Activated T-cell treated with anti-CD3 and anti-CD28 coated beads, Interleukin-2, amount 50 U/mL, for 24 hours (primary cell): ENCODE measurements at places on chromosomes 5 and 9.

DNA sequence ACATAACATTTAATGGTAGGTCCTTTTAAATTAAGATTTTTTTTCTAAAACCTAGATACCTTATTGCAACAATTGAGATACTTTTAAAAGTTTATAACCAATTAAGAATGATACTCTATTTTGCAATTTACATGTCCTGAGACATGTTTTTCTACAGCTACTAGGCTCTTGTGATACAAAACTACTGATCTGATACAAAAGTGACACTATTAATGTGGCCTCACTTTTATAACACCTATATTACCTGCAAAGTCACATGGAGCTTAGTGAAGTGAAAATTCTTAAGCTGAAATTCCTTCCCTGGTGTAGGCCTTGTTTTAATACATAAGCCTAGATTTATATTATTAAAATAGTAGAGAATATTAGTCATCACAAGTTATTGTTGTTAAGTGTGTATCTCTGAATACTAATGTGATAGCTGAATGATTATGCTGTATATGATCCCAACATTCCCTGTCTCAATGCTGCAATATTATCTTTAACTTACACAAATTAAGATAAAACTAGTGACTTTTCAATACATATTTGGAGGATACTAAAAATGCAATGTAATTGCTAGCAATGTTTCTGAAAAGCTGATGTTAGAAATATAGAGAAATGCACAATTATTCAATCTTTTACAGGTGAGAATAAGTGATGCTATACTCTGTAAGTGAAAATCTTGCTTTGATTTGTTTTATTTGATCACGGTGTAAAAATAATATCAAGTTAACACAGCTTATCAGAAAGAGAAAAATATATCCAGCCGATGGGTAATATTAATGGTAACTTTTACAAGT lies 2.6 kb downstream of the NFIB start:
- DNase-seq, result no peak

DNA sequence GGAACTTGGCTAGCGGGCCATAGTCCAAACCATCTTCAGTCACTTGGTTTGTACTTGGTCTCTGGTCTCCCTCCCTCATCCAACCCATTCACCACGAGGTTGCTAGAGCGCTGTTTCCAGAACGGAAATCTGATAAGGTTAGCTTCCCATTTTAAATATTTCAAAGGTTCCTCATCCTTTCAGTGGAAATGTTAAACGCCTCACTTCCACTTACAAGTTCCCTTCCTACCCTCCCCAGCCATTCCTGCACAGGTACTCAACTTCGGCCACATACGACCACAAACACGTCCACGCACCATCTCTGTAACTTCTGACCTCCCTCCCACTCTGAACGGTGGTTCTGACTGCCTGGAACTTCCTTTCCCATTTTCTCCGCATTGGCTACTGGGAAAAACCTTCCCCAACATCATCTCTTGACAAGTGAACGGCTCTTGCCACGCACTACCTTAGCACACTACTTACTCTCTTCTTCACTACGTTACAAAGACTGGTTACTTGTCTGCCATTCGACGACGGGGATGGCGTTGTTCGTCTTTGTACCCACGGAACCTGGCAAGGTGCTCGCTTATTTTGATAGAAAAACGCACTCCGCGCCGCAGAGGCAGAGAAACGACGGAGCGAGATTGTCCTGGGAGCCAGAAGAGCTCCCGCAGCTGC lies 629 bp downstream of the CCNH start:
- peak; percentile 36 for DNase-seq

GRCh38 chr9:92121265-92121664 lies 6.1 kb upstream of the SPTLC1 start:
- no peak for DNase-seq

DNA sequence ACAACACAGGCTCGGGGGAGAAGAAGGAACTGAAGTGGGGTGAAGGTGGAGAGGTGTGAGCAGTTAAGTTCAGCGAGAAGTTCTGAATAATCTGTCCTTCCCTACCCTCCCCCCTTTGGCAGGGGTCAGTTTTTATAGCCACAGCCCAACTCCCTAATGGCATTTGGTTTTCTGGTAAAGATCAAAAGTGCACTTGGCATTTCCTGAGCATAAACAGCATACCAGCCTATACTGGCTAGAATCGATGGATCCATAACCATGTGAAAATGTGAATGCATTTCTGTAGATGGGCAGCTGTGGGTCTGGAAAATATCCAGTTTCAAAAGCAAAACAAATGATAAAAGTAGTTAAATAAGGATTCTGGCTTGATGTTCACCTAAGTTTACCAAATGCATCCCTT lies 410.9 kb downstream of the PLK2 start:
- no peak for DNase-seq

- DNase-seq, result no peak
Measured at GRCh38 chr9:2876726-2877125, 32.8 kb upstream of the PUM3 start.

DNA sequence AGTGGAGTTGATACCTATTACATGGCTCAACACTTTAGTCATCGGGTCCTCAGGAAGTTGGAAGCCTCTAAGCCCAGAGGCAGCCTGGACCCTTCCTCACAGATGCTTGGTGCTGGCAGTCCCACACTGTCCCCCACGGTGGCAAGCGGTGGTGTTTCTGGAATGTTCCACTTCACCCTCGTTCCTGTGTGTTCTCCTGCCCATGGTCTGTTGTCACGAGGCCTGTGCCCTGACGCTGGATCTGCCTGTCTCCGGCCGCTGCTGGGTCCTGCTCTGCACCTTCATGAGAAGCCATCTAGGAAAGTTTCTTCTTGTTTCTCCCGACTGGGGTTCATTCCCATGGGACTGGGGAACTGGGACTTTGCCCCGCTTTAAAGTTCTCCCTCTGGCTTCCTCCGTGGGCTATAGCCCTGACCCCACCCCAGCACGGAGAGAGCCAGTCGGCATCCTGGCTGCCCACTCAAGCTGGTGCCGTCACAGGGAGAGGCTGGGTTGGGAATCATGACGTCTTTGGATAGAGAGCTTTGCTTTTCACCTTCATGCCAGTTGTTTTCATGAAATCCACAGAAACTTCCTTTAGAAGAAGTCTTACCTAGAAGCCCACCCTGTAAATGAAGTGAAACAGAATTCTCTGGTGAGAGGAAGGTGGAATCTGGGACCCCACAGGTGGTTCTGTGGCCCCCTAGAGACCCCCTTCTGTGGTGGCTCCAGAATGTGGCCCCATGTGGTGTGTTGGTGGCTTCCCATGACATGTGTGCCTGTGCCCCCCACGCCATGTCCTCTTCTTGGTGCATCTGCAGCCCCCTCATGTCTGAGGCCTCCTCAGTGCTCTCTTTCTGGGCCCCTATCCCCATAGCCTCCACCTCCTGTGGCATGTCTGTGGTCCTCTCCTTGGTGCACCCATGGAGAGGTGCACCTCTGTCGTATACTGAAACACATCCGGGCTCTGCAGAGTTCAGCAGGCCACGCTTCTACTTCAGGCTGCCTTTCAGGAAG lies 43.8 kb downstream of the TRIP13 start:
- DNase-seq, result no peak

- DNase-seq, result no peak
Measured at GRCh38 chr5:63919763-63920478, 42.3 kb downstream of the HTR1A start.
